Activated T-cell treated with anti-CD3 and anti-CD28 coated beads, Interleukin-2, amount 50 U/mL, for 72 hours (primary cell): ENCODE measurements at places on chromosomes 11 and 22. TPM values are rescaled to one million over a fixed set of nuclear protein-coding genes. Genes with fewer than 3 reads are reported as not detected.

GRCh38 chr11:958101-958500, 32.4 kb downstream of the AP2A2 start:
- no peaks in the 10 kb centered on the region for H3K27me3 ChIP-seq
- no peak overlapping the region for H3K27ac ChIP-seq
- peaks cover 6% of the 10 kb centered on the region for H3K36me3 ChIP-seq
- H3K4me1 ChIP-seq, result peaks cover 5% of the 10 kb centered on the region

- no peaks in the 10 kb centered on the region for H3K36me3 ChIP-seq
- H3K27me3 ChIP-seq, result peaks cover 6% of the 10 kb centered on the region
- H3K4me1 ChIP-seq, result no peaks in the 10 kb centered on the region
- H3K4me3 ChIP-seq, result no peak overlapping the region
- no peak for DNase-seq
- H3K27ac ChIP-seq, result no peak overlapping the region
Measured at GRCh38 chr11:120538707-120539106, 27.2 kb downstream of the GRIK4 start.

- no peak for DNase-seq
- no peaks in the 10 kb centered on the region for H3K4me1 ChIP-seq
- H3K27me3 ChIP-seq, result no peaks in the 10 kb centered on the region
- H3K36me3 ChIP-seq, result no peaks in the 10 kb centered on the region
- no peak overlapping the region for H3K27ac ChIP-seq
Measured at GRCh38 chr22:28222571-28222970, 303.5 kb upstream of the PITPNB start.

DNA sequence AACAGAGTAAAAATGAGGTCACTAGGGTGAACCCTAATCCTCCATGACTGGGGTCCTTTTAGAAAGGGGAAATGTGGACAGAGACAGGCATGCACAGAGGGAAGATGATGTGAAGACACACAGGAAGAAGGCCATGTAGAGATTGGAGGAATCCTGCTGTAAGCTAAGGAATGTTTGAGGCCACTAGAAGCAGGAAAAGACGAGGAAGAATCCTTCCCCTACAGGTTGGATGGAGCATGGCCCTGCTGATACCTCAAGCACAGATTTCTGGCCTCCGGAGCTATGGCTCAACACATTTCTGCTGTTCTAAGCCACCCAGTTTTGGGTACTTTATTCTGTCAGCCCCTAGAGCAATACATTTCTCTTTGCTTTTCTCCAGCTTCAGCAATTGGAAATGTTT, 486.9 kb downstream of the MIAT start:
- H3K4me1 ChIP-seq, result no peaks in the 10 kb centered on the region
- H3K36me3 ChIP-seq, result peaks cover 3% of the 10 kb centered on the region
- no peak for DNase-seq
- H3K27me3 ChIP-seq, result peaks cover 12% of the 10 kb centered on the region

DNA sequence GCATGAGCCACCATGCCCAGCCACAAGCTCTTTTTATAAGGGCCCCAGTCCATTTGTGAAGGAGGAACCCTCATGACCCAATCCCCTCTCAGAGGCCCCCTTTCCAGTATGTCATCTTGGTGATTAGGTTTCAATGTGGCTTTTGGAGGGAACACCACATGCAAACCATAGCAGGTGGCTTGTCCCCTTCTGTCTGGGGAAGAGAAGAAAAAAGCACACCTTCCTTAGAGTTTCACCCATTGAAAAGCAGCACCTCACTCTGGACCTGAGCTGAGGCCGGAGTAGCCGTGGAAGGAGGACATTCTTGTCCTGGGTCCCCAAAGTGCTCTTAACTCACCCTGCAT, 25.4 kb downstream of the NEAT1 start:
- no peak overlapping the region for H3K4me3 ChIP-seq
- peaks cover 33% of the 10 kb centered on the region for H3K4me1 ChIP-seq
- no peak for DNase-seq
- no peaks in the 10 kb centered on the region for H3K27me3 ChIP-seq
- peak overlapping the region; percentile 55 for H3K27ac ChIP-seq

DNA sequence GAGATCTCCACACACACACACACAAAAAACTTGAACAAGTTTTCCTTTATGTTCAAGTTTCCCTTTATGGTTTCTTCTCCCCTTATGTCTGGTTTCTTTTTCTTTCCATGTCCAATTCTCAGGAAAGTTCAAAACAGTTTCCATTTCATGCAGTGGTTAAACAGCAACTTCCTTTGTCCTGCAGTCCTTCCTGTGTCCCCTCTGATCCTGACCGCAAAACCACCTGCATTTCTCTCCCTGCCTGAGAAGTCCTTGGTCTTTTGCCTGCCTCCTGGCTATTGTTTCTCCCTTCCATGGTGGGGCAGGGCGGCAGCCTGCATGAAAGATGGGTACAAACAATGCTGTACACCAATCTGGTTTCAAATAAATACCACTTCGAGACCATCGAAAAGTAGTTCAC, 58.3 kb upstream of the SORL1 start:
- H3K36me3 ChIP-seq, result no peaks in the 10 kb centered on the region
- H3K27me3 ChIP-seq, result no peaks in the 10 kb centered on the region
- no peak overlapping the region for H3K4me3 ChIP-seq
- peaks cover 19% of the 10 kb centered on the region for H3K4me1 ChIP-seq
- peak overlapping the region; percentile 43 for H3K27ac ChIP-seq
- no peak for DNase-seq

- peaks cover 40% of the 10 kb centered on the region for H3K4me1 ChIP-seq
- H3K36me3 ChIP-seq, result no peaks in the 10 kb centered on the region
- H3K27me3 ChIP-seq, result no peaks in the 10 kb centered on the region
Measured at GRCh38 chr22:38273135-38273826, 471 bp upstream of the TMEM184B start.

DNA sequence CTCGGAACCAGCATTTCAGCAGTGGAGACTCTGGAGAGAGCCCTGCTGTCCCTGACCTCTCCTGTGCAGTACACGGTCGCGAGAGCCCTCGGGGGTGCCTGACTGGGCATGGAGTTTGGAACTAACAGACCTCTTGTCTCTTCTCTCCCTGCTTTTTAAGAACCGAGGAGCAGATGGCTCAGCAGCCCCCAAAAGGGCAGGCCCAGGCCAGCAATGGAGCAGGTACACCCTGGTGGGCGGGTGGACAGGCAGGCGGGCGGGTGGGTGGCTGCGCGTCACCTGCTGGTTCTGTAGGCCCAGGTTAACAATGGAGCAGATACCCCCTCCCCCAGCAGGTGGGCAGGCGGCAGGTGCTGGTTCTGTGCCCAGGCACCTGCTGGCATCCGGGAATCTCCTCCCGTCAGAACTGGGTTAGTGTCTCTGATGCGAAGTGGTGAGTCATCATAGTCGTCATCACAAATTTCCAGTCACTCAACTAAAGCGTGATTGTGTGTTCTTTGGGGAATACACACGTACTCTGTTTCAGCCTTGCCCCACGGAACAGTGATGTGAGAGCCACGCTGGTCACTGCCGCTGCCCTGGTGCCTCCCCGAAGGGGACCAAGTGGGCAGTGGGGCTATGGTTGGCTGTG, 41.1 kb downstream of the GRAMD4 start:
- no peaks in the 10 kb centered on the region for H3K27me3 ChIP-seq
- H3K4me1 ChIP-seq, result peaks cover 22% of the 10 kb centered on the region
- H3K27ac ChIP-seq, result peak overlapping the region; percentile 98
- peak overlapping the region; percentile 55 for H3K4me3 ChIP-seq
- peak; percentile 63 for DNase-seq

DNA sequence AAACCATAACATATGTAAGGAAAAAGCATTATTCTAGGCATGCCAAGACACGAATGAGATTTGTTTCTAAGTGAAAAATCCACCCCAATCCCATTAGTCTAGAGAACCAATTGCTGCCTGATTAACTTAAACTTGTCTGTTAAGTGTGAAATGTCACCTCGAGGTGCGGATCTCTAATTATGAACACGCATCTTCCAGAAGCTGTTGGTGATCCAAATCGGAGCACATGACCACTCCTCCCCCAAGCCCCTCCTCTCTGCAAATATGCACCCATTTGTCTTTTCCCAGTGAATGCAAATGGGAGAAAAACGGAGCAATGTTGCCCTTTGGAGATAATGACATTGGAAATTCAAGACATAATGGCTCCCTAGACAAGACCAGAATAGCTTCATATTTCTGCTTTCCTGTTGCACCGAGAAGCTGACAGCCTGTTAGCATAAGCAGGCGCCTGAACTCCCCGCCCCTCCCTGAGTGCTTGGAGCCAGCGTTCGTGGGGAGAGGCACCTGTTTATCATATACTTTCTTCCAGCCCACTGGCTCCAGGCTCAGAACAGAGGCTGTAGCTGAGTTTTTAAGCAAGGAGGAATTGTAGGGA, 6.0 kb upstream of the FXYD6 start:
- no peak for DNase-seq
- peaks cover 36% of the 10 kb centered on the region for H3K27me3 ChIP-seq
- H3K4me1 ChIP-seq, result peaks cover 6% of the 10 kb centered on the region
- no peak overlapping the region for H3K27ac ChIP-seq
- H3K4me3 ChIP-seq, result no peak overlapping the region

DNA sequence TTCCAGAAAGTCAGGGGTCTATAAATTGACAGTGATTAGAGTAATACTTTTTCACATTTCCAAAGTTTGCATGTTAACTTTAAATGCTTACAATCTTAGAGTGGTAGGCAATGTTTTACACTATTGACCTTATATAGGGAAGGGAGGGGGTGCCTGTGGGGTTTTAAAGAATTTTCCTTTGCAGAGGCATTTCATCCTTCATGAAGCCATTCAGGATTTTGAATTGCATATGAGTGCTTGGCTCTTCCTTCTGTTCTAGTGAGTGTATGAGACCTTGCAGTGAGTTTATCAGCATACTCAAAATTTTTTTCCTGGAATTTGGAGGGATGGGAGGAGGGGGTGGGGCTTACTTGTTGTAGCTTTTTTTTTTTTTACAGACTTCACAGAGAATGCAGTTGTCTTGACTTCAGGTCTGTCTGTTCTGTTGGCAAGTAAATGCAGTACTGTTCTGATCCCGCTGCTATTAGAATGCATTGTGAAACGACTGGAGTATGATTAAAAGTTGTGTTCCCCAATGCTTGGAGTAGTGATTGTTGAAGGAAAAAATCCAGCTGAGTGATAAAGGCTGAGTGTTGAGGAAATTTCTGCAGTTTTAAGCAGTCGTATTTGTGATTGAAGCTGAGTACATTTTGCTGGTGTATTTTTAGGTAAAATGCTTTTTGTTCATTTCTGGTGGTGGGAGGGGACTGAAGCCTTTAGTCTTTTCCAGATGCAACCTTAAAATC, 5.3 kb downstream of the MALAT1 start:
- peaks cover 44% of the 10 kb centered on the region for H3K4me1 ChIP-seq
- H3K36me3 ChIP-seq, result peaks cover 36% of the 10 kb centered on the region
- H3K4me3 ChIP-seq, result no peak overlapping the region
- DNase-seq, result no peak
- H3K27me3 ChIP-seq, result no peaks in the 10 kb centered on the region

The NLRP10 gene
- not detected for total RNA-seq

The NLRP6 gene
- total RNA-seq, result 1.5 TPM

The MMP11 gene
- total RNA-seq, result 0.56 TPM
